ENCODE measurements at places on chromosomes 5 and 9. TPM values are rescaled to one million over a fixed set of nuclear protein-coding genes. Genes with fewer than 3 reads are reported as not detected.

DNA sequence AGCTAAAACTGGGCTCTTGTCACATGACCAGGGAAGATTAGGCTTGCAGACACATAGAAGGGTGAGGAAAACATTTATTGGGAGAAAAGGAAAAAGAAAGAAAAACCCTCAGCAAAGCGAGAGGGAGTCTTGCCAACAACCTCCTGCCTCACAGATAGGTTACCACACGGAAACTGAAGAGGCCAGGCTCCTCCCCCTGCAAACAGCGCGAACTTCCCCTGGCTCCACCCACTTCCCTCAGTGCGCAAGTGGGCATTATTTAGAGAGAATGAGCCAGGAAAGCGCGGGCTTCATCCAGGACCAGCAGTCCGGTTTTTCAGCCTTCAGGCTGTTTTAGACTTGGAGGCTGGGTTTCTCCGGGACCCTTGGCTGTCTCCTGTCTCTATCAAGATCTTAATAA, 70.3 kb downstream of the STK32A start:
- DNase-seq, result no peak

CTXN3 gene
- not detected for polyA plus RNA-seq

GRCh38 chr5:91464886-91465646, 81.9 kb upstream of the ARRDC3 start:
- no peak for DNase-seq

GRCh38 chr5:117559005-117559844, 984.6 kb upstream of the SEMA6A start:
- no peak for DNase-seq

GRCh38 chr9:6216002-6216401, 395 bp downstream of the IL33 start:
- no peak for DNase-seq

DNA sequence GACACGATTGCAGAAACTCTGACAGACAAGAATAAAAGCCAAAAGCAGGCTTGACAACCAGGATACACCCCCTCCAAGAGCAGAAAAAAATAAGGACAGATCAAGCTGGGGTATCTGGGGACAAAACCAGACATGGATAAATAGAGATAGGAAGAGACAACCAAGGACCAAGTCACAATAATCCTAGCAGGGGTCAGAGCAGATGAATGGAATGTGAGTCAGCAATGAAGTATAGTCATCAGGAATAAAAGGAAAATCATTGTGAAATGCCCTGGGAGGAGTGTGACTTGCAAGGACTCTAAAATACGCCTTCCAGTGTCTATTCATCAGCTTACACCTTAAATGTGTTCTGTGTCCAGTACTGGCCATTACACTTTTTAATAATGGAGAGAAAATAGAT, 206.8 kb downstream of the CAAP1 start:
- DNase-seq, result no peak

- peak; percentile 16 for DNase-seq
These were observed 6.5 kb downstream of the IRX1 start for GRCh38 chr5:3601911-3602782.

GRCh38 chr5:92662741-92663140, 918.3 kb downstream of the NR2F1-AS1 start:
- no peak for DNase-seq
